SK-MEL-5 (cell line): ENCODE measurements at places on chromosomes 5 and 9. TPM values are rescaled to one million over a fixed set of nuclear protein-coding genes. Genes with fewer than 3 reads are reported as not detected.

Gene GABBR2
- 0.29 and 0.50 TPM in 2 replicates for total RNA-seq

Gene SLC31A2
- 11.9 and 12.1 TPM in 2 replicates for total RNA-seq

GRCh38 chr5:51987669-51988209 lies 604.5 kb downstream of the ISL1 start:
- no peak for DNase-seq

DNA sequence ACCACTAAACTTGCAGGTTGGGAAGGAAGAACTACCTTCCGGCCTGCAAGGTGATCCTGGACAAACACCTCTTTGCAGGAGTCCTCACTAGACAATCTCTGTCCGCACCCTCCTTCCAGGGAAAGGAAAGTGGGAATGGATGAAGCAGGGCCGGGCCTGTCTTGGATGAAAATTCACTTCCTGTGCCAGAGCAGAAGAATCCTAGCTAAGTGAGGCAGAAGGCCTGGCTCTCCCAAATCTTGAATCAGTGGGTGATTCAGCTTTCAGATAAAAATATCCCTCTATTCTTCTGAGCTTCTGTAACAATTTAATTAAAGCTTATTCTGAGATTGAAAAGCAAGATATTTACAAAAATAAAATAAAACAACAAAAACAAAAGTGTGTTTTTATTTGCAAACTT lies 281.9 kb upstream of the TLE4 start:
- no peak for DNase-seq

GRCh38 chr9:15549611-15550010 lies 3.2 kb upstream of the CCDC171 start:
- DNase-seq = no peak

DNA sequence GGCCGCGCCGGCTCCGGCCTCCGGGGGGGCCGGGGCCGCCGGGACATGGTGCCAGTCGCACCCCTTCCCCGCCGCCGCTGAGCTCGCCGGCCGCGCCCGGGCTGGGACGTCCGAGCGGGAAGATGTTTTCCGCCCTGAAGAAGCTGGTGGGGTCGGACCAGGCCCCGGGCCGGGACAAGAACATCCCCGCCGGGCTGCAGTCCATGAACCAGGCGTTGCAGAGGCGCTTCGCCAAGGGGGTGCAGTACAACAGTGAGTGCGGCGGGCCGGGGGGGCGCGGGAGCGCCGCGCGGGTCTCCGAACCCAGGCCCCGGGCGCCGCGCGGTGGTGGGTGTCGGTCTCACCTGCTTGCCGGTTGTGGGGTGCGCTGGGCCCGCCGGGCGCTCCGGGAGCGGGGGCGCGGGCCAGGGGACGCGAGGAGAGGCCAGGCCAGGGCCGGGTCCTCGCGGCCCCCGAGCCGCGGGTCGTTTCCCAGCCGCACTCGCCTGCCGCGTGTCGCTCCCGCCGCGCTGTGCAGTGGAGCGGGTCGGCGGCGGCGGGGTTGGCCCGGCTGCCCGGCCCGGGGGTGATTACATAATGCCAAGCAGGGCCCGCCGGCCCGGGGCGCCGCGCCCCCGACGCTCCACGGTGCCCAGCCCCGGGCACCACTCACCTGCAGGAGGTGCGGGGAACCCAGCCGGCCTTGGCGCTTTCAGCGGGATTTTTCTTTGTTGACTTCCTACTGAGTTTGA lies 492 bp downstream of the RABL6 start:
- no peak for DNase-seq

- DNase-seq = no peak
Observed at GRCh38 chr9:130421802-130422276, 22.9 kb upstream of the ASS1 start.

GRCh38 chr9:87517732-87518131 lies 20.1 kb downstream of the DAPK1 start:
- DNase-seq = no peak
